ENCODE measurements at places on chromosomes 2 and 18.

DNA sequence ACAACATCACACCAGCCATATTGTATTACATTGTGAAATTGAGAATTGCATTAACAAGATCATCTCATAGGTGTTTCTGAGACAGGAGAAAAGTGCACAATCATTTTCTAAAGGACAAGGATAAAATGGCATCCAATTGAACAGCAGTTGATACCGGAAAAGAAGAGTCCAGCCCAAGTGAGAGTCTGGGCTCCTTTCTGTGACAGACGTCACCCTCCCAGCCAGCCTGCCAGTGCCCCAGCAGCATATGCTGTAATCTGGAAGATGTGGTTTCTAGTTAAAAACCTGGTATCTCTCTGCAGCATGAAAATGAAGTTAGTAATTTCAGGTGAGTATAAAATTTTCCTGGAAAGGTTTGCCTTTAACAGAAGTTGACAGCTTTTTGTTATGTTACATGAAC is 1531.7 kb upstream of the PIK3C3 start:
- DNase-seq = no peak

DNA sequence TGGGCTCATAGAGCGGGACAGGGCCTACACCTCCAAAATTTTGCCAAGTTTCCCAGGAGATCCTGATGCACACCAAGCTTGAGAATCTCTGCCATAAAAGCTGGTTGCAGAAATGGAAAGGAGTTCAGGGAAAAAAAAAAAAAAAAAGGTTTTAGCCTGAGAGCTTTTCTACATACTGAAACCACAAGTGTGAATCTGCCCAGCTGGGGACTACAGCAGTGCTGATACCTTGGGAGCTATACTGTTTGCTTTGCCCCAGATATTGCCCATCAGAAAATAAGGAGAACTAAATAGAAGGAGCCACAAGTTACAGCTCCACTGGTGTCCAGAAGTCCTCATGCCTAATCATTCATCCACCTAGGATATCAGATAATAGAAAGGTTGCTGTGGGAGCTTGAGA is 38.4 kb upstream of the NCKAP5 start:
- DNase-seq = no peak

- no peak for DNase-seq
Measured at GRCh38 chr2:204913854-204914464, 368.7 kb downstream of the PARD3B start.

- peak; percentile 63 for DNase-seq
Measured at GRCh38 chr18:12911025-12911928, 27.2 kb upstream of the PTPN2 start.
